MM.1S (cell line): ENCODE measurements at places on chromosomes 3 and 15.
A peak's percentile ranks its signal among the peaks of the same experiment; 100 is the strongest.

DNA sequence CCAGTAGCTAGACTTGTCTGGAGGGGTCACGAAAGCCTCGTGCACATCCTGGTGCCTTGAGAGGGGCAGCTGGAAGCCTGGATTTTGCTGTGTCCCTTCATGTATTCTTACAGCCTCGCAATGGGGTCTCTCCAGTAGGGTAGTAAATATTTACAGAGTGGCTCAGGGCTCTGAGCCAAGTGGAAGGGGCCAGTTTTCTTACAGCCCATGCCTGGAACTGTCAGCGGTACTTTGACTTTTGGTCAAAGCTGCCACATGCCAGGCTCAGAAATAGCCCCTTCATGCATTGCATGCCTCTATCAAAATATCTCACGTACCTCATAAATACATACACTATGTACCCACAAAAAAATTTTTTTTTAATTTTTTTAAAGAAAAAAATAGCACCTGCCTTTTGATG, 119.2 kb downstream of the OSBPL10 start:
- no peak for DNase-seq

DNA sequence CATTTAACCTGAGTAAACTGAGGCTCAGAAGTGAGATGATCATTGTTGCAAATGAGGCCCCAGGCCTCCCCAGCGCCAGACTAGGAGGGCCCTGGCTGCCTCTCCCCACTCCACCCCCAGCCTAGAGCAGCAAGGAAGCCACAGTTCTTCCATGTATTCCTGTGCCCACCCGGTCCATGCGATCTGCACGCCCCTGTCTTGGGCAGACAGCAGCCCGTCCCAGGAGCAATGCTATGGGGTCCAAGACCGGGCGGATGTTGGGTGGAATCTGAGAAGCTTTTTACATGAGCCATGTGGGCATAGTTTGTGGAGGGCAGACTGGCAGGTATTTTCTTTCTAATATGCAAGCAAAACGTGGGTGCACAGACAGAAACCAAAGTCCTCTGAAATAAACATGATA, 15.1 kb downstream of the SH2D7 start:
- no peak for DNase-seq

DNA sequence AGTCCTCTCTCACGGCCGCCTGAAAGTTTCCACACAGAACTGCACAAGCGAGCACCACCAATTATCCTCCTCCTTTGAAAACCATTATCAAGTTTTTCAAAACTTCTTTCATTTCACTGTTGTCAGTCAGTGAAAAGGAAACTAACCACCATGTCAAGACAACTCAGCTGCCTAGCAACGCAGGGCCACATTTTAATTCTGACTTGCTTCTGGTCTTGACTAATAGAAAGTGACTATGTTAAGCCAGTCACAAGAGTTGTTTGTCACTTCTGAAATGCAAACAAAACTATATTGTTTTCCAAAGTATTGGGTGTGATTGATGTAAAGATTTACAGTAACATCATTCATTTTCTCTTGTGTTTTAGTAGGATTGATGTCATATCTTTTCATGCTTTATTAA, 612.8 kb upstream of the AGTR1 start:
- DNase-seq = peak; percentile 76

DNA sequence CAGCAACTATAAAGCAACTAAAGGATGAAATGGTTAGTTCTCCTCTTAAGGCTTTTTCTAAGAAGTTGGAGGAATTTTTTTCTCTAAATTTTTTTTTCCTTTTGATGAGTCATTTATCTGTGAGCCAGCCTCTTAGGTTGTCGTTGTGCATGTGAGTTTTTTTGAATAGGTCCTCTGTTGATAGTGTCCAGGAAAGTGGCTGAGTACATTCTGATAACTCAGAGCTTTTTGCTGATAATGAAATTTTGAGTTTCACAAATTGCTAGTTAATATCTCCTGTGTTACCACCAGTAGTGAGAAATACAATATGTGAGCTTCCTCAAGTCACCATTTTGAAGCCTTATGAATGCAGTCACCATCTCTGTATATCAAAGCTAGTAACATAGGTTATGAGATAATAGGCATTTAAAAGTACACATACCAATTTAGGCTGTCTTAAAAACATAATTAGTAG, 7.1 kb upstream of the LXN start:
- DNase-seq = no peak

- no peak for DNase-seq
These were observed 93.6 kb downstream of the SEC22A start for GRCh38 chr3:123295171-123295900.
